ENCODE measurements at places on chromosomes 3 and 15.
A peak's percentile ranks its signal among the peaks of the same experiment; 100 is the strongest.

DNA sequence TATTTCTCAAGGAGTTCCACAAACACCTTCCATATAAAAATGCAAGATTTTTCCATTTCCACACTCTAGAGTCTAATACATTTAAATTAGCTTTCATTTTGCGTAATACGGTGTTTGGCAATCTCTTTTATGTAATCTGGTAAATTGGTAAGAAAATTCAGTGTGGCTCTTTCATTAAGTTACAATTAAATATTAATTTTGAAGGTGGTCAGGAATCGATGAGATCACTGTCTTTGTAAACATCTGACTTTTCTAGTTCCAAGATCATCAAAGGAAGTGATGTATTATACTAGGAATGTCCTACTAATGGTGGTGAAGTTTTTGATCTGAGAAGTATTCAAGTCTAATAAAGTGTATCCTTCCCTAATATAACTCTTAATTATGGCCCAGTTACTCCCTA, 1.1 kb upstream of the UTS2B start:
- DNase-seq: peak; percentile 55

DNA sequence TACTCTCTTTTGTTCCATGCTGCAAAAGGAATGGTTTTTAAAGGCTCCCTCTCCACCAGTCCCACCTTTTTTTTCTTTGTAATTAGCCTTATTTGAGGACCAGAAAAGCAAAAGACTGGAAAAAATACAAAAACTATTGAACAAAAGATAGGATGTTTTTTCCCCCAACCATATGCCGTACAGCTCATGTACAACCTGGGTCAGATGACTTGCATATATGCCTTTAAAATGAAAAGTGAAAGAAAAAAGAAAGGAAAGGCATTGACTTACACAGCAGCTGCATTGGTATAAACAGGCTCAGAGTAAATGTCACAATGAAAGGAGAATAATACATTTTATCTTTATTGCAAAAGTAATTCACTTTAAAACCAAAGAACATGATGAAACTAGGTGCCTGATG, 69.5 kb upstream of the CMC1 start:
- no peak for DNase-seq

GRCh38 chr3:192212335-192212734, 515.0 kb downstream of the FGF12 start:
- no peak for DNase-seq

DNA sequence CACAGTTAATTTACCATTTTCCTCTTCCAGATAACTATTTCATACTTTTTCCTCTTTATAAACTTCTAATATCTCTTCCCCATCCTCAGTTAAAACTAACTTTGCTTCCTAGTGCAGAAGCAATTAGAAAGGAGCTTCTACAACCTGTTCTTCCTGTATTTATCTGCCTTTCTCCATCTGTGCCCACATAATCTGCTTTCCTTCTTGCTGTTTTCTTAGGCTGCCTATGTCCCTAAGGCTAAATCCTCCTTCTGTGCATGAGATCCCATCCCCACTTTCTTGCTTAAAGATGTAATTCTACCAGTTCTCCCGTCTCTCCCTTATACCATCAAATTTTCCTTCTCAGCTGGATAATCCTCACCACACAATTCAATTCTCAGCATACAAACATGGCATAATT, 28.3 kb upstream of the HGD start:
- DNase-seq: no peak

- DNase-seq: no peak
Observed at GRCh38 chr3:20280257-20280656, 94.3 kb upstream of the SGO1 start.

- no peak for DNase-seq
Observed at GRCh38 chr15:90019611-90020010, 18.5 kb downstream of the ZNF710 start.
